ENCODE measurements at places on chromosomes 6 and 20.

DNA sequence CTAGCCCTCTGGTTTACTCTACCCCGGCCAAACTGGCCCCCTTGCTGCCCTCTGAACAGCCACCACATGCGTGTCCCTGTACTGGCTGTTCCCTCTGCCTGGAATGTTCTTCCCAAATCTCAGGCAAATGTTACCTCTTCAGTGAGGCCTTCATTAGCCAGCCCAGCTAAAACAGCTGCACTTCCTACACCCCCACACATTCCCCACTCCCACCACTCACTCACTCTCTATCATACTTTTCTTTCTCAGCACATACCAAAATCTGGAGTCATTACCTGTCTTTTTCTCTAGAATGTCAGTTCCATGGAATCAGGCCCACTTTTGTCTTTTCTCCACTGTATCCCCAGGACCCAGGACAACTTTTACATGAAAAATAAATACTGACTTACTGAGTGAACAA is 401.2 kb upstream of the SULF2 start:
- no peak for DNase-seq

- no peak for DNase-seq
These were observed 44.4 kb upstream of the SIM1 start for GRCh38 chr6:100509101-100509500.

GRCh38 chr20:52364405-52364804 is 172.8 kb upstream of the ZFP64 start:
- DNase-seq, result no peak

- no peak for DNase-seq
These were observed 3.1 kb downstream of the CHMP4B start for GRCh38 chr20:33814238-33814712.

DNA sequence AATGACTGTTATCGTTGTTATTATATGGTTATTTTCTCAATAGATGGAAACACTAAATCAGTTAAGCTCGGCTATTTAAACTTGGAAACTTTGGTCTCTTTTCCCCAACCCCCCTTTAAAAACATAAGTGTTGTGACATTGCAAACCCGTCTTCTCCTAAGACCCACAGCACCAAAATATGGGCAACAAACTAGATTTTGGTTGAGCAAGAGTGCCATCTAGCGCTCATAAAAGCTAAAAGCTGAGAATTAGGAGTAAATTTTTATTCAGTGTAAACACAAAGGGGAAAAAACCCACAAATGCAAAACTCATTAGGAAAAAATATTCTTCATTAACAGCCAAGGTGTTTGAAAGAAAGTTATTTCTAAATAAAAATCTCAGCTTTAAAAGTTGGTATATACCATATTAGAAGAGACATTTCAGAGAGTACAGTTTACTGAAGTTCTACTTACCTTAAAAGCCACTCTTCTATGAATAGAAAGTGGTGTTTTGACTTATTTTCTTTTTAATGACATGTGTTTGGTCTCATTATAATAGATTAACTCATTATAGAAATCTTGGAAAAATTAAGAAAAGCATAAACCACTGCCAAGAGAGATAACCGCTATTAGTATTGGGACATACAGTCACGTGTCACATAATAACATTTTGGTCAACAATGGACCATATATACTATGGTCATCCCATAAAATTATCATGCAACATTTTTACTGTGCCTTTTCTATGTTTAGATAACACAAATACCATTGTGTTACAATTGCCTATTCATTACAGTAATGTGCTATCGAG is 21.1 kb downstream of the SESN1 start:
- no peak for DNase-seq

DNA sequence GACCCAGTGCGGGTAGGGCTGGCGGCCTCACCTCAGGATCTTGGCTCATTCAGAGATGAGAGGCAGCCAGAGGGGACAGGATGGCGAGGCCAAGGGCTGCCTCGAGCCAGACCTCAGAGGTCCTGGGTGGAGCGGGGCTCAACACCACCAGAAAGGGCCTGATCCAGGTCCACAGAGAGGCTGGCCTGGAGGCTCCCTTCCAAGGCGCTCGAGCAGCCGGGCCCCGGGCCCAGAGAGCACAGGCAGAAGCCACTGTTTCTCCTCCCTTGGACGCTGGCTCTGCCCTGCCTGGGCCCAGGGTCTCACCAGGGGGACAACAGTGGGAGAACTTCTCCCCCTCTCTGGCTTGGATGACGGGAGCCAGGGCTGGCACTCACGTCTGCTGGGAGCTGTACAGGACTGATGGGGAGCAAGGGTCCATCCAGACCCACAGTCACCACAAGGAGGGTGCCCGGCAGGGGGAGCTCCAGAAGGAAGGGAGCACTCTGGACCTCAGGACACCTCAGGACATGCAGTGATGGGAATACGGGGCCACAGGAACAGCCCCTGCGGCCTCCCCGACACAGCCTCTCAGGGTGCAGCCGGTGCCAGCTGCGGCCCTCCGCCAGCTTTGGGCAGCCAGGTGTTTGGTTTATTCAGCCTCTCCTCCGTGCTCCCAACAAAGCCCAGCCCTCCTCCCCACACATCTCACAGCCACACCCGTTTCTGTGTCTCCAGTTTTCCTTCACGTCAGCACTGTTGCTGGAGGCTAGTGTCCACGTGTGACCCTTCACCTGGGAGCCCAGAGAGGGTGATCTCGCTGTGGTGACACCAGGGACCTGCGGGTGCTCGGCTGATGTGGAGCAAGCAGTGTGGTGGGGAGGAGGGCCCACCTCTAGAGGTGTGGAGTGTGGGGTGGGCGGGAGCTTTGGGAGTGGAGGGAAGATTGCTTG is 8.7 kb downstream of the RPS21 start:
- no peak for DNase-seq

GRCh38 chr6:133606852-133607251 is 282.1 kb upstream of the TCF21 start:
- peak; percentile 45 for DNase-seq

DNA sequence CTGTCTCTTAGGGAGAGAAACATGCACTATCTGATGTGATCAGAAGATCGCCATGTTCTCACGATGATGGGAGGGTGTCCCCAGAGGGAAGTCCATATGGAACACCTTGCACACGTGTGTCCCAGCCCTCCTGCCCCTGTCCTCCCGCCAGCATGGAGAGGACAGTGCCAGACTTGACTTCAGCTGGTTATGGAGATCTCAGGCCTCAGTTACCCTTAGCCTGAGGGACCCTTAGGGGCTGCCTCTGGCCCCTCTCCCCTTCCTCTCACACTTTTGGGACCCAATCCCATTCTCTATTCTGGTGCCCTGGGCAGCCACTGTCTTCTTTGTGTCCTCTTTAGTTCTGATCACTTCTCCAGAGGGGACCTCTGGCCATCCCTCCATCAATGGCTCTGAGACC is 1.6 kb downstream of the TREML4 start:
- DNase-seq, result no peak

DNA sequence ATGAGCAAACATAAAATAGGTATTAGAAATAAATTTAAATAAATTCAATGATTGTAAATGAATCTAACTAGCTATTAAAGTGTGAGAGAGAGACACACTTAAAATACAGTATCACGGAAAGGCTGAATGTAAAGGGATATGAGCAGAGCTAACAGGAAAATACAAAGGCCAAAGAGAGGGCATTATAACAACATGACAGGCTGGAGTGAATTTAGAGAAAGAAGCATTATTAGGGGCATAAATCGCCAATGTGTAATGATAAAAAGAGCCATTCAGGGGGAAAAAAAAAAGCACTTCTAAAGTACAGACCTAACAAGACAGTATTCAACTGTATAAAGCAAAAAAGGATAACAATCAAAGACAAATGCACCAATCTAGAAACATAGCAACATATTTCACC is 28.1 kb downstream of the DACT2 start:
- DNase-seq, result no peak

DNA sequence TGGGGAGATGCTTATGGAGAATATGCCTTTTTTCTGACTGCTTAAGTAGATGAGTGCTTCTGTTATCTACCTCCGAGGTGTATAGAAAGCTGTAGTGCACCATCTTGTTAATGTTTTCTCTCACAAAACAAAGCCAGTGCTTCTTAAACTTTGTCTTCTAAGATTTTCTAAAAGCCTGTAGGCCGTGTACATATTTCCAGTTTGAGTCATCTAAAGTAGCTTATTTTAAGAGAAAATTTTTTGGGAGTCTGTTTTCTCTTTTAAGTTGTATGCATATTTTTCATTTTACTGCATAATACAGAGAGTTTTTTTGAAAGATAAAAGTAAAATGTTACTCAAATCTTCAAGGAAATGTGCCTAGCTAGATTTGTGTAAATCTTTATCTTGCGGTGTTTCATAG is 151.7 kb downstream of the GRIK2 start:
- no peak for DNase-seq

- no peak for DNase-seq
These were observed 9.4 kb upstream of the CCN2 start for GRCh38 chr6:131960371-131961133.

DNA sequence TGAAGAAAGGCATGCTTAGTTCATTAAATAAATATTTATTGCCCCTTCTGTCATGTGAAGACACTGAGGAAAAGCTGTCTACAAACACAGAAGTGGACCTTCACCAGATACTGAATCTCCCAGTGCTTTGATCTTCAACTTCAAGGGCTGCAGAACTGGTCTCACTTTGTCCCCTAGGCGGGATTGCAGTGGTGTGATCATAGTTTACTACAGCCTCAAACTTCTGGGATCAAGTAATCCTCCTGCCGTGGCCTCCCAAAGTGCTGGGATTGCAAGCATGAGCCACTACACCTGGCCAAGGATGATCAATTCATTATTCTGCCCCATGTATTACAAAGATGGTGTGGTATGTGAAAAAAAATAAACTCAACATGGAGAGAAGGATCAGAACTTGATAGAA is 496.2 kb upstream of the HS3ST5 start:
- no peak for DNase-seq

- DNase-seq, result no peak
These were observed 75.4 kb downstream of the ARHGAP18 start for GRCh38 chr6:129634411-129635230.

GRCh38 chr6:7500752-7501282 is 40.7 kb upstream of the DSP start:
- no peak for DNase-seq

- no peak for DNase-seq
These were observed 41.4 kb upstream of the BEND6 start for GRCh38 chr6:56913285-56914074.

GRCh38 chr20:37981568-37981967 is 51.7 kb downstream of the TTI1 start:
- DNase-seq, result no peak

GRCh38 chr6:34958734-34959133 is 69.7 kb downstream of the ANKS1A start:
- DNase-seq, result no peak

DNA sequence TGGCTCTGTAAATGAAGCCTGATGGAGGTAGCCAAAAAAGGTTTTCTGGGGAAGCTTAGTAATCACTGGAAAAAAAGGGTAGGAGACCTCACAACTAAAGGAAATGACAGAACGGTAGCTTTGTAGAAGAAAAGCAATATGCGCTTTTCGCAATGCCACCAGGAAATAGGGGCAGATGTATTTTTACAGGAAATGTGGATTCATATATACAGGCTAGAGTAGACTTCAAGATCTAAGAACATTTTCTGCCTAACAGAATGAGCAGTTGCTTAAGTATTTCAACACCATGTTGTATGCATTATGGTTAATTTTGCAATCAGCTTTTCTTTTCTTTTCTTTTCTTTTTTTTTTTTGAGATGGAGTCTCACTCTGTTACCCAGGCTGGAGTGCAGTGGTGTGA is 219.6 kb downstream of the CD83 start:
- DNase-seq, result no peak

DNA sequence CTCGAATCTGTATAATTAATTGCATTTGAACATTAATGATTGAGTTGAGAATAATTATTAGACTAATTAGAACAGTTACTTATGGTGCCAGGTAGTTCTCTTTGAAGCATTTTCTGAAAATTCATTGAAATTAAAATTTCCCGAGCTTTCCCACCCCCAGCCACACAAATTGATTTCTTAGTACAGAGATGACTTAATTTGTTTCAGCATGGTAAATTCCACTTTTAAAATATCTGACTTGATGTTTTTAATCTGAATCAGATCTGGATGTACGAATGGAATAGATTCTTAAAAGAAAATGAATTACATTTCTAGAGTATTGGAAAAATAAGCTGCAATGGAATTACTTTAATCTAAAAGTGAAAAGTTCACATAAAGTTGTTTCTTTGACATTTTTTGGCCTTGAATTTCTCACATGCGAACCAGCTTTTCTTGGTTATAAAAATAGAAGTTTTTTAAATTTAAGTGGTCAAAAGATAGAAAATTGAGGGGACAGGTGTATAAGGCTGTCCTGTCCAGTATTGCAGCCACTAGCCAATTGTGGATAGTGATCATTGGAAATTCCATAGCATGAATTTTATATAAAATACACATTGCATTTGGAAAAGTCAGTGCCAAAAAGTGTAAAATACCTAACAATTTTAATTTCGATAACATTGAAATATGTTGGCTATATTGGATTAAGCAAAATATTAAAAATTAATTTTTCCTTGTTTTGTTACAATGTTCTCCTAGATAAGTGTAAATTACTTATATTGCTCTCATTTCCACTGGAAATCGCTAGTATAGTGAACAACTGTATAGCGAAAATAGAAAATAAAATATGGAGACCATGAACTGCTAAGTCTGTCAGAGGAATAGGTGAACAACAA is 102.9 kb downstream of the OR2B2 start:
- no peak for DNase-seq

DNA sequence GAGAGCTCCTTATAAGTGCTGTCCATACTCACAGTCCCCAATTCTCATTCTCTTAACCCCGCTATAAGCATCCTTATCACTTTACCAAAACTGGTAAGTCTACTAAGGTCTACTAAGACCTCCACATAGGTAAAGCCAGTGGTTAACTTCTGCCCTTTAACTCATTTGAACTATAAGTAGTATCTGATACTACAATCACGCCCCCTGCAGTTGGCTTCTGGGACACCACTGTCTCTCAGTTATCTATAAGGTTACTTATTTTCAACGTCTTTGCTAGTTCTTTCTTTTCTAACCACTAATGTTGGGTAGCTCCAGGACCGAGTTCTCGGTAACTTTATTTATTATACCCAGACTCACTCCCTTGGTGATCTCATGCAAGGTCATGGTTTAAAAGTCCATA is 142.6 kb downstream of the ARHGAP18 start:
- DNase-seq, result peak; percentile 61

Measured in glutamatergic neuron (in vitro differentiated cells).